ENCODE measurements at places on chromosomes 2 and 18.

- no peak for DNase-seq
Measured at GRCh38 chr18:58828399-58829121, 36.1 kb upstream of the ZNF532 start.

DNA sequence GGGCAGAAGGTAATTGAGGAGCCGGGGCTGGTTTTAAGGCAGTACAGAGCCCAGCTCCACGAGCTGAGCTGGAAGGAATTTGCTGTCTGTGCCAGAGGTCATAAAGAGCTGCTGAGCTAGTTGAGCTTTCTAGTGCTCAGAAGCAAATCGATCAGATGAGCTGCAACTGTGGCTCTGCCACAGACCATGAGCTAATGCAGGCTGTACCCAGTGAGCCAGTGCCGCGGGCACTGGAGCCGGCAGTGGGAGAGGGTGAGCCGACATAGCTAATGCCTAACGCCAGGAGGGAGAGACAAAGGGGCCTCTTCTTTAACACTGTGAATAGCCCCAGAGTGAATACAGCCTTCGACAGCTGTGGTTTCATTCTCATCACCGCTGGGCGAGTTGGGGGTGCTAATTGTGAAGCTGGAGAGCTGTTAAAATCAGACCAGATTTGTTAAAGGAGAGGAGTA lies 410.1 kb upstream of the TCF4 start:
- DNase-seq: no peak

DNA sequence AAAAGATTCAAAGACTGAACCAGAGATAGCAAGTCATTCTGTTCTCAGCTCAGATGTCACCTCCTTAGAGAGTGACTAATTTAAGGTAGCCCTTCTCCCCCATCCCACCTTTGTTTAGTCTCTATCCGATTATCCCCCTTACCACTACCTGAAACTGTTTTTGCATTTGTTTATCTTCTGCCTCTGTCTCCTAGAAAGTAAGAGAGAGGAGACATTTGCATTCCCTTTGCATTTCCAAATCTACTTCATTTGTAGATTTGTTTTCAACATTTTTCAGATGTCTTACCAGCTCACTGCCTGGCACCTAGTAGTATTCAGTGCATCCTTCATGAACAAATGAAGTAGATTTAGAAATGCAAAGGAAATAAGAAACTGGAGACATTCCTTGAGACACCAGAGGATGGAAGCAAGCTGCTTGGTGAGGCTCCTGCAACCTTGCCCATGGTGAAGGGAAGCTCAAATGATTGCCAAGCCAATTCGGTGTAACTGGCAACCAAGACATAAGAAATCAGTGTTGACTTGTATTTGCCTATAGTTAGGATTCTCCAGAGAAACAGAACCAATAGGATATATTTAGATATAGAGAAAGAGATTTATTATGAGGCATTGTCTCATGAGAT lies 385.7 kb downstream of the STK39 start:
- no peak for DNase-seq

GRCh38 chr2:26061539-26061938 lies 27.7 kb downstream of the RAB10 start:
- no peak for DNase-seq

DNA sequence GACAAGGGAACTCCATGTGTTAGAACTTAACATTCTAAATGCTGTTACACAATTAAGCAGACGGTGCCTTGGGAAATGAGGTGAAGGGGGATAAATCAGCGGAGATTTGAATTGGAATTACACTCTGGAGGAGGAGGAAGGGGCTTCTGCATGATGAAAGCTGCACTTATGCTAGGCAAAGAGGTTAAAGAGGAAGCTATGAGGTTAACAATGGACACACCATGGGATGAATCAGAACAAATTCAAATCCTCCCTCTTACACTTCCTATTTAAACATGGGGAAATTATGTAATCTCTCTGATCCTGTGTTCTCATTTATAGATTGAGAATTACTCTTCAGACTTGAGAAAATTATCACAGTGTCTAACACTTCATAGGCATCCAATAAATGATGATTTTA lies 121.5 kb upstream of the SIX2 start:
- DNase-seq: no peak

DNA sequence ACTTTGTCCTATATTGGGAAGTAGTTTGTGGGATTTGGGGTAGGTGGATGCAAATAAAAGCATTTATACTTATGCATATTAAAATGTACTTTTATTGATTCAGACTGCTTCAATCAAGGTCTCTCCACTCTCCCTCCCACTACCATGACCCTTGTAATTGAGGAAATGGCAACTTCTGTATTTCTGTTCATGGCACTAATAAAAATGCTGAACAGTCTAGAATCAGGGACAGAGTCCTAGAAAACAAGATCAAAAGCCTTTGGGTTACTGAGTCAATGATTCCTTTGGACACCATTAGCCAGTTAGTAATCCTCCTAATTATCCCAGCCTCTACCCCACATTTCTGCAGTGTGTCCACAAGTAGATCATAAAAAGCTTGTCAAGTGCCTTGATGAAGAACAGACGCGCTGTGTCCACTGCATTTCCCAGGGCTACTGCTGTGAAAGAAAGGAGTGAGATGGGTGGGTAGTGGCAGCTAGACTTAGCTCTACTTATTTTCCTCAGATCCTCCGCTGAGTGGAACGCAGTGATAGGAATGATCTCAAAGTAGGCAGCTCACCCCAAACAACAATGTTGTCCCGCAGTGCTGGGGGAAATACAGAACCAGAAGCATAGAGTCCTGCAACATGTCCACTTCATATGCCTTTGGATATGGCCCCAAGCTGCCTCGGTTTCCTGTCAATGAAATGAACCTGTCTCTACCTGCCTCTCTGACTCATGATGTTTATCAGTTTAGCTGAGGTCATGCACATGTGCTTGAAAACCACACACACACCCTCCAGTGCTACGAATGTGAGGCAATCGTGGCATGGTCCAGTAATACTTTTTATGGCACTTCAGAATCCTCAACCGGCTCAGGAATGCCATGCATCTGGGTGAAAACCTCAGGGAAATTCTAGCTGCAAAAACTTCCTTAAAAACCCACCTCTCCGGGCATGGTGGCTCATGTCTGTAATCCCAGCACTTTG lies 115.5 kb downstream of the COL6A3 start:
- no peak for DNase-seq

- DNase-seq: no peak
Measured at GRCh38 chr18:45728336-45729010, 4.5 kb downstream of the SLC14A1 start.

DNA sequence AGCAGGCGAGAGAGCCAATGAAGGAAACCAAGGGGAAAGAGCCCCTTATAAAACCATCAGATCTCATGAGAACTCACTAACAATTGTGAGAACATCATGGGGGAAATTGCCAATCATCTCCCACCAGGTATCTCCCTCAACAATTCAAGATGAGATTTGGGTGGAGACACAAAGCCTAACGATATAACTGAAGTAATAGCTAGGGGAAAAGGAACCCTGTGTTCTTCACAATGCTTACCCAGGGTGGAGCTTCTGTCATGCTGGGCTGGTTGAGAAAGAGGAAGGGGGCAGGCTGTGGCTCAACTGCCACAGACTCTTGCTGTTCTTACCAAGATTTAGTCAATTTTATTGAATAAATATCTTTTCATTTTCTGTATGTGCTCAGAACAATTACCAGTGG lies 392.1 kb upstream of the HS6ST1 start:
- DNase-seq: no peak

DNA sequence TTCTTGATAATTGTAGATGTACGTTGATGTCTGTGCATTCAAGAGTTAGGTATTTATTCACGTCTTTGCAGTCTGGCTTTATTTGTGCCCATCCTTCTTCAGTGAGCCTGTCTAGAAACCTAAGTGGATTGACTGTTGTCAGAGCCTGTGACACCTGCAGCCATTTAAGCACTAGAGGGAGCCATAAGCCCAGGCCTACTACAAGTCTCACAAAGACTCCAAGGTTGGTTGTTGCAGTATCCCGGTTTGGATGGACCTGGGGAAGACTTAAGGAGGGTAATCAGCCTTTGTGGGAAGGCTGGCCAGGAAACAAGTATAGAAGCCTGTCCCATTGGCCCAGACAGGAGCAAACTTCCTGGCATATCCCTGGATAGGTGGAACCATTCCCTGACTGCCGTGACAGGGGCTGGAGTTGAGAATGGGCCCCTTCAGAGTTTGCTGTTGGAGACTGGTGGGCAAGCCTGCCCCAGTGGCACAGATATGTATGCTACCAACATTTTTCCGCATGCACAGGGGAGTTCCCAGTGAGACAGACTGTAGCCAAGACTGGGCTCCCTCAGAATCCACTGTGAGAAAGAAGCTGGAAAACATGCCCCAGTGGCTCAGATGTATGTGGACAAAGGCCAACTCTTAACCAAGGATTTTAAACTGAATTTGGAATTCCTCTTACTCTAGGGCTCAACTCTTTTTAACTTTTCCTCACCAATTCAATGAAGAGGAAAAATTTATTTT lies 9.3 kb upstream of the LRRC30 start:
- peak; percentile 12 for DNase-seq

DNA sequence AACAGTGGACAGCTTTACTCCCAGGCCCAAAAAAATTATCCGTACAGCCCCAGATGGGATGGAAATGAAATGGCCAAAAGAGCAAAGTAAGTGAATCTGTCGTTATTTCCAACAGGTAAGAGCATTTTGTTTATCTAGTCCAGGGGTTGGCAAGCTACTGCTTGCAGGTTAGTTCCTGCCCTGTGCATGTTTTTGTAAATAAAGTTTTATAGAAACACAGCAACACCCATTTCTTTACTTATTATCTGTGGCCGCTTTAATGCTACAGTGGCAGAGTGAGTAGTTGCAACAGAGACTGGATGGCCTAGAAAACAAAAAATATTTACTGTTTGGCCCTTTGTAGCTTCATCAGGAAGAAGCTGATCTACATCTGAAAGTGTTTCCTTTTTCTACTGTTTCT lies 94.3 kb upstream of the FOSL2 start:
- DNase-seq: no peak

DNA sequence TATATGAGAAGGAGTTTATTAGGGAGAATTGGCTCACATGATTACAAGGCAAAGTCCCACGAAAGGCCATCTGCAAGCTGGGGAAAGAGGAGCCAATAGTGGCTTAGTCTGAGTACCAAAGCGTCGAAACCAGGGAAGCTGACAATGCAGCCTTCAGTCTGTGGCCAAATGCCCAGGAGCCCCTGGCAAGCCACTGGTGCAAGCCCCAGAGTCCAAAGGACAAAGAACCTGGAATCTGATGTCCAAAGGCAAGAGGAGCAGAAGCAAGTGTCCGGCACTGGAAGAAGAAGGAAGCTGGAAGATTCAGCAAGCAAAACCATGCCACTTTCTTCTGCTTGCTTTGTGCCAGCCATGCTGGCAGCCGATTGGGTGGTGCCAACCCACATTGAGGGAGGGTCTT lies 74.3 kb upstream of the NPAS2 start:
- no peak for DNase-seq

DNA sequence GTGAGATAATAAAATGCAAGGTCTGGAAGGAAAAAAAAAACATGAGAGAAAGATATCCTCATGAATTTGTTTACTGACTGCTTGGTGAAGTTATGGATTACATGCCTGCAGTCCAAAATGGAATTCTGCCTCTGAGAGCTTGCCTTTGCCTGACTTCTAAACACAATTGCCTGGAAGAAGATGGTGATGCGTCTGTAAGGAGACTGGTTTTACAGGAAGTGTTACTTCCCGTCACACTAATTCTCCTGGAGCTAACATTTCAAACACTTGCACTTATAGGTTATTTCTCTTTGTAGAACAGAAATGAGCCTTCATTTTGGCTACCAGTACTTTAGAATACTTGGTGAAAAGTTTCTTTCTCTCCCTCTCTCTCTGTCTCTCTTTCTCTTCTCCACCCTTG lies 884.3 kb downstream of the TSN start:
- no peak for DNase-seq

DNA sequence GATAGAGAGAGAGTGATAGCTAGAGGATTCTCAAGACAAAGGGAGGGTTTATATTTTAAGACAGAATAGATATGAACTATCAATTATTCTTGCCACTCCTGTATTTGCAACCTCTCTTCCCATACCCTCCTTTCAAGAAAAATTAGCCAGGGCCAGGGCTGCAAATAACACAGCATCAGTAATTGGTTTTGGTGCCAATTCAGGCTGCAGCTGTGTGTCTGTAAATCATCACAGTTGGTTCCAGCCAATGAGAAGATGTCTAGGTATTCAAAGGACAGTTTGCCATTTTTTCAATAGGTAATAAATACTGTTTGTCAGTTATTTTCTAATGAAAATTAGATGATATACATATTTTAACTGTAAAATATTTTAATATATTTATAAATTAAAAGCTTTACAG lies 73.5 kb downstream of the WDPCP start:
- DNase-seq: no peak

- no peak for DNase-seq
Measured at GRCh38 chr2:27408601-27409320, 630 bp downstream of the PPM1G start.

GRCh38 chr2:67145851-67146250 lies 251.3 kb upstream of the ETAA1 start:
- no peak for DNase-seq

DNA sequence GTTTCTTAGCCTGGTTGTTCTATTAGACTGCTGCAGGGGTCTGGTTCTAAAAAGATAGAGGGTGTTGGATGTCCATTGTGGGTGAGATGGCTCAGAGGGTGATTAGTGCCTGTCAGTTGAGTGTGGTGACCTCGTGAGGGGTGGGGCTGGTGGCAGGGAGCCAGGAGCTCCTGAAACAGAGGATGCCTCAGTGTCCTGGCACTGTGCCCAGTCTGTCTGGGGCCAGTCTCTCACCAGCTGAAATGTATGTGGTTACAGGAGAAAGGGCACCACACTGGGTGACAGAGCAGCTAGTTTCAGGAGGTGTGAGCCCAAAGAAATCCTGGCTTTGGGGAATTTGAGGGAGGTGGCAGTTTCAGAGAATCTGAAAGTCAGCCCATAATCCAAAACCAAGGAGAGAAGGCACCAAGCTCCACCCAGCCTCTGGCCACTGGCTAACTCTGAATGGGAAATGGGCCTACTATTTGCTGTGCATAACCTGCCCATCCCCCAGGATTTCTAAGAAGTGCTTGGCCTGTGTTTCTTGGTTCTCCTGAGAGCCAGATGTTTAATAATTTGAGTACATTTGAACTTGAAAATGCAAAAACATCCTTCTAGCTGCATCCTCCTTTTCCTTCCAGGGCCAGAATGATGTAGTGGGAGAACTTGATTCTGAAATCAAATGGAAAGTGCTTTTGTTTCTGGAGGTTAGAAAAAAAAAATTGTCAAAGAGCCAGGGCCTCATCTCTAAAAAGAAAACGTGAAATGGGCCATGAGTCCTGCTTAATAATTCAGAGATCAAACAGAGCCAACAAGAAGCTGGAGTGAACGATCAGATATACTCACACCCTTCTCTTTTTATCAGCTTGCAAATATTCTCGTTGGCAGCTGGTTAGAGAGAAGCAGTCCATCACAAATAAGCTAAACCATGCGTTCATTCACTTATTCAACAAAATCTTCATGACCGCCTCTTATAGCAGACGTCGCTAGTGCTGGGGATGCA lies 92.3 kb downstream of the B3GNT2 start:
- no peak for DNase-seq

DNA sequence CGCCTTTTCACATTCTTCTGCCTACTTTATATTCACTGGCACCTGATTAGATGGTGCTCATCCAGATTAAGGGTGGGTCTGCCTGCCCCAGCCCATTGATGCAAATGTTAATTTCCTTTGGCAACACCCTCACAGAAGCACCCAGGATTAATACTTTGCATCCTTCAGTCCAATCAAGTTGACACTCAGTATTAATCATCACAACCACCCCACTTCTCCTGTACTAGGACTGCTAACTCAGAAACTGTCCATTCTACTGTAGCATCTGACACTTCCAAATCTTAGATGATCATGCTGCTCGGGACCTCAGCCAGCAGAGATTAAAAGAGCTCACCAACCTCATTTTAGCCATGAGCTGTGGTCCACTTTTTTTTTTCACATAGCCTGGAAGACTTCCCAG lies 268.5 kb downstream of the SATB2 start:
- DNase-seq: no peak

Data from GM12891 (cell line).